ENCODE measurements at places on chromosomes 2 and 18.

DNA sequence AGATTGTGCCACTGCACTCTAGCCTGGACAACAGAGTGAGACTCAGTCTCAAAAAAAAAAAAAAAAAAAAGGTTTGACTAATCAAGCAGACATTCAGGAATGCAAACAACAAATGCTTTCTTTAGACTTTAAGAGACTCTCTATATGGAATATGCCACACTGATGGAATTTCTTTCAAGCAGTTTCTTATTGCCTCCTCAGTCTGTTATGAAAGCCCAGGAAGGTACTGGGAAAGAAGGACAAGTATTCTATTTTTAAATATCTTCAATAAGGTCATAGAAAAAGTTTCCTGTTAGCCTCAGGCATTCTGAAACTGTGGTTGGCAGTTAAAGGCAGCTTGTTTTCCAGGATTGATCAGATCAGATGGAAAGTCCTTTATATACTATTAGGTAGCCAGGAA is 241.6 kb downstream of the PIK3C3 start:
- DNase-seq: no peak

GRCh38 chr2:69617744-69618143 is 25.8 kb downstream of the AAK1 start:
- no peak for DNase-seq

DNA sequence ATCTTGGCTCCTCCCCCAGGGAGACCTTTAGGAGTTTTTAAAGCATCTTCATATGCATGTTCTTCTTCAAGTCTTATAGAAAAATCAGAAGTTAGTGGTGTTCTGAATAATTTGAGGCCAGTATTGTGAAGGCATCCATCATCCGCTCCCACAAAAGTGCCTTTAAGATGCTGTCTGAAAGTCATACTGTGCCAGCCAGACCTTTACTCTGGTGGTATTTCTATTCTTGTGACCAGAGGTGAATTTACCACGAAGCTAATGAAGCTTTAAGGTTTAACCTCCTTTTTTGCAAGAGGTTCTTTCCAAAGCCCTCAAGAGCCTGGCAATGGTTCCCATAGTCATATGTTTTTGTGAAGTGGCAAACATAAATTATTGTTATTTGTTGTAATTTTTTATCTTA is 54.3 kb downstream of the SLC40A1 start:
- DNase-seq: no peak

DNA sequence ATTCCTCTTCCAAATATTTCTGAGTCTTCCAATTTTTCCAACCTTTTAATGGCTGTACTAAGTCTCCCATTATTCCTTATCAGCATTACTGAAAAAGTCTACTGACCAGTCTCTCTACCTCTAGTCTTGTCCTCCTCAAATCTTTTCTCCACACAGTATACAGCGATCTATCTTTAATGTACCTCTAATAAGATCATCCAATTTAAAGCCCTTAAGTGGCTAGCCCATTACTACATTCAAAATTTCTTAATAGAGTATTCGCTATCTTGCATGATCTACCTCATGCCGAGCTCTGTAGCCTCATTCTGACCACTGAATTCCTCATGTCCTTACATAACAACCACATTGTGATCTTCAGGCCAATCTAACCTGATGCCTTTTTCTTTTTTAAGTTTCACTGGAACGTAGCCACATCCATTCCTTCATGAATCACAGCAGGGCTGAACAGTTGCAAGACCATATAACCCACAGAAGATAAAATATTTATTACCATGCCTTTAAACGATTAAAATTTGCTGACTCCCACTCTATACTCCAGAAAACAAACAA is 57.9 kb downstream of the SLC66A3 start:
- DNase-seq: no peak

GRCh38 chr2:74847070-74847858 is 13.3 kb downstream of the HK2 start:
- DNase-seq: no peak

DNA sequence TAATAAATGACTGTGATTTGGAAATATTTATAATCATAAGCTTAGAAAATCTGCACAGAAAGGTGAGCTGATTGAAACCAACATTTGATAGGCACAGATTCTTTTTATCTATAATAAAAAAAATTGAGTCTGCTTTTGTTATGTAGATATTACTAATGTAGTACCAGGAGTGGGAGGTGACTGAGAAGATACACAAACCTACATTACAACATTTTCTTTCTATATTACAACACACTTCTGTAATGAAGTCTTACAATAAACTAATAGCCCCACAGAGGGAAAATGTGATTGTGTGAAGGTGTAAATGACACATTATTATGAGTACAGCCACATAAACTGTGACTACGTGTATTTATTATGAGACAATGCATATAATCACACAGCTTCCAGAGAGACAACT is 241.6 kb downstream of the PIEZO2 start:
- DNase-seq: no peak

DNA sequence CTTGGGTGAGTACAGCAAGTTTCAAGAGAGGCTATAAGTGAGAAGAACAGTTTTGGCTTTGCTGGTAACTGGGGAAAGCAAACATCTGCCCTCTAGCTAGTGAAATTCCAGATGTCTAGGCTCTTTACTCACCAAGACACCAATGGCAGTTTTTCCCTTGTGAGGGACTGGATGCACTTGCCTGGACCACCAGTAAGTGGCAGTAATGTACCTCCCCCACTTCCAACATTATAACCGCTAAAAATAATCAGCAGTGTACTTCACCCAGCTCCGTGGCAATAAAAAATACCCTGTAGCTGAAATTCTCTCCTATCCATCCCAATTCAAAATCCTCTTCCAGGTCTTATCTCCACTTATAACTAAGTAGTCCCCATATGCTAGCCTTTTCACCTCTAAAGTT is 383.9 kb downstream of the ARHGAP15 start:
- no peak for DNase-seq

DNA sequence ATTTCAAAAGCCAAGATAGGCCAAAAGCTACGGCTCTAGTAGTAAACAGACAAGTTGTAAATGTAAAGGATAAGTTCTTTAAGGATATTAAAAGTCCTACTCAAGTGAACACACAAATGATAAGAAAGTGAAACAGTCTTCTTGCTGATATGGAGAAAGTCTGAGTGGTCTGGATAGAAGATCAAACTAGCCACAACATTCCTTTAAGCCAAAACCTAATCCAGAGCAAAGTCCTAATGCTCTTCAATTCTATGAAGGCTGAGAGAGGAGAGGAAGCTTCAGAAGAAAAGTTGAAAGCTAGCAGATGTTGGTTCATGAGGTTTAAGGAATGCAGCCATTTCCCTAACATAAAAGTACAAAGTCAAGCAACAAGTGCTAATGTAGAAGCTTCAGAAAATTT is 111.7 kb upstream of the ZEB2 start:
- no peak for DNase-seq

- no peak for DNase-seq
These were observed 230.1 kb downstream of the ALPK2 start for GRCh38 chr18:58398648-58399398.

- no peak for DNase-seq
These were observed 67.2 kb upstream of the SMAD7 start for GRCh38 chr18:49017813-49018553.

GRCh38 chr2:54483426-54483825 is 27.3 kb downstream of the SPTBN1 start:
- no peak for DNase-seq

DNA sequence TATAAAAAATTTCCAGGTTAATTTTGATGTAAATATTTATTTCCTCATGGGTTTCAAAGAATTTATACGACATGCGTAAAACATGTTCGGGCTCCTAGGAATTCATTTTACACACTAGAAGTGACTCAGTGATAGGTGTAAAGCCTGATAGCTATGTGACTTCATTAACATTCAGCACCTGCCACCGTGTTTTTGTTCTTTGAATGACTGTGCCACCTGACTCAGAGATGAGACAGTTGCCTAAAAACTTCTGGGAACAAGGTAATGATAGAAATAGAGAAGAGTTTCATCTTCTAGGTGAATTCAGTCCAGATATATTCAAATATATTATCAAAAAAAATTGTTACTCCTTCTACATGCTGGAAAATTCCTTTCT is 10.0 kb downstream of the IL1R2 start:
- DNase-seq: no peak

GRCh38 chr2:120908314-120908975 is 172.8 kb downstream of the GLI2 start:
- DNase-seq: no peak

DNA sequence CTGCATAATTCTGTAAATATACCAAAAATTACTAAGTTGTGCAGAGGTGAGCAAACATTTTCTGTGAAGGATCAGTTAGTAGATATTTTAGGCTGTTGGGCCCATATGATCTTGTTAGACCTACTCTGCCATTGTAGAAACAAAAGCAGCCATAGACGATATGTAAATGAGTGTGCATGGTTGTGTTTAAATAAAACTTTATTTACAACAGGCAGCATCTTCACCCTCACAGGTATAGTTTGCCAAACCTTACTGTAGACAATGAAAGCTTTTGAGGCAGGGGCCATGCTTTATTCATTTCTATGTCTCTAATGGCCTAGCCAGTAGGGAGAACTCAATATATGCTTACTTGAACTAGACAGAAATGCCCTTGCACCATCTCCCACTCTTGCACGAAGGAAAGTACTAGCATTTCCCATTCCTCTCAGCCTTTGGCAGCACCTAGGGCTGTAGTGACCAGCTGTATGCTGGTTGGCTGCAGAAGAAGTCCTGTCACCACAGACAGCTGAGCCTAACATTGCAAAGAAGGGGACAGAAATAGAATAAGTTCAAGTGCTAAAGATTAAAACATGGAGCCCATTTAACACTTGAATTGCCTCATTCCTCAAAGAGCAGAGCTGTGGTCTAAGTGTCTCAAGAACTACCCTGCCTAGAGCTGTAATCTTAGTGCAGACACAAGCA is 305.1 kb upstream of the MGAT5 start:
- DNase-seq: no peak

DNA sequence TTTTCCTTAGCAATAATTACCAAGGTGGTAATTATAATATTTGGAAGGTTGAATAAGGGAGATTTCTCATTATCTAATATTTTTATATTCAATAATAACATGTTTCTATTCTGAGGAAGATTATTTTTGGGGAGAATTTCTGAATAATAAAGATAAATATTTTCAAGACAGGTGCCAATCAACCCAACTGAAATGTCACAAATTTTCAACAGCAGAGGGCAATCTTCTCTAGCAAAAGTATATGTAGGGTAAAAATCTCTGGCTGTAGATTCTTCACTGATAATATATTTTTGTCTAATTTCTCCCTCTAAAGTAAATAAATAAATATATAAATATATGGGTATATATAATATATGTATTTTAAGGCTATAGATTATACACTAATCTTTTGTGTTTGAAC is 1187.2 kb upstream of the CRIM1 start:
- DNase-seq: no peak

DNA sequence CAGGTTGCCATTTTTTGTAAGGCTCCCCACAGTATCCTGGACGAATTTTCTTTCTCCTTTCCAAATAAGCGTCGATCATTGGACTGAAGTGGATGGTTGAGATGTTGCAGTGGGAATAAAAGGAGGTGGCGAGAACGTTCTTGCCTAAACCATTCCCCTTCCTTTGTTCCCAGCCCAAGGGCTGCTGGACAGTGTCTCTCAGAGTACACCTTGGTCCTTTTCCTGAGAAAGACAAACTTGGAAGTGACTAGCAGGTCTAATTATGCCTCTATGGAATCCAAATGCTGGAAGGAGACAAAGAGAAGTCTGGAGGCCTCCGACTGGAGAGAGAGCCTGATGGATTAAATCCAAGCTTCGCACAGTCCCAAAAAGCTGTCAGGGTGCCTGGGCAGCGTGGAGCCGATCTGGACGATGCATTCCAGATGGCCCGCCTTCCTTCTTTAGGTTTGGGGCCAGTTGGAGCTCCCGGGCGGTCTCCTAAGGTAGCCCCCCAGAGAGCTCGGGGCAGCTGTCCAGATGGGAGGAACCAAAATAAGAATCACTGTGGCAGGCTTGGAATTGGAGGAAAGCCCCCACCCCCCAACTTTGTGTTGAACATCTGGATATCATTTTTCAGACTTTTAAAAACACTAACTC is 186.8 kb downstream of the TMEM247 start:
- DNase-seq: no peak

DNA sequence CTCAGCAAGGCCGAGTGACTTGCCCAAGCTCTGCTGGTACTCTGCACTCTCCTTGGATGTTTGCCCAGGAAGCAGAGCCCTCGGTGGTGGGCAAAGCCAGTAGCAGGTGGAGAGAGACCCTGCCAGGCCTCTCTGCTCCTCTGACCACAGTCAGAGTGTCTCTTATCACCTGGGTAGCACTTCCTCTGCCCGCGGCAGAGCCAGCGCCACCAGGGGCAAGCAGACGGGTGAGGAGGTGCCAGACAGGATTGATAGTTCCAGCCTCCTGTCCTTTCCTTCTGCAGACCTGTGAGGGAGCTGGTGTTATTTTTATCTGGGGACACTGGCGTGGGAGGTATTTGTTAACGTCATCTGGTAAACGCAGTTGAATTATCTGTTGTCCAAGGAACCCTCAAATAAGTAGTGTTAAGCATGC is 152.9 kb downstream of the SMAD7 start:
- no peak for DNase-seq

DNA sequence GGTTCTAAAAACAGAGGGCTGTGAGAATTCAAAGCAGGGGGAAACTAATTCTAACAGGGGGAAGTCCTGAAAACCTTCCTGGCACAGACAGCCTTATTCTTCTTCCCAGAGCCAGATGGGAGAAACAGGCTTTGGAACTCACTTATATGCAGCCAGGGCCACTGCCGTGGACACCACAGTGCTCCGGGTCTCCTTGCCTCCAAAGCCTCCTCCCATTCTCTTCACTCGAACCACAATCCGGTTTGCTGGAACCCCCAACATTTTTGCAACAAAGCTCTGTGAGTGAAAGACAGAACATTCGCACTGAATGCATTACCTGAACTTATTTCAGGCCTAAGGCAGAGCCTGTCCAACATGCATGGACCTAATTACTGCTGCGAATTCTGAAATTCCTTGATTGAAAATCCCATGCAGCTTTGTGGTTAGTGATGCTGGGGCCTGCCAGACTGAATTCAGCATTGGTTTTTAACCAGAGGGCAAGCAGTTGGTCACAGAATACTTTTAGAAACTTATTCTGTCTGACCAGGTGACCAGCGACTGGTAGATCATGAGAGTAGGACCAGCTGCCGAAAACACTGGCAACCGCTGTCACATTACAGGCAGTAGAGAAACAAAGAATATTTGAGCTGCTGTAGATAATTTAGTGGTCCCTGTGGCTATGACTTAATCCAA is 48.6 kb downstream of the XDH start:
- DNase-seq: no peak

DNA sequence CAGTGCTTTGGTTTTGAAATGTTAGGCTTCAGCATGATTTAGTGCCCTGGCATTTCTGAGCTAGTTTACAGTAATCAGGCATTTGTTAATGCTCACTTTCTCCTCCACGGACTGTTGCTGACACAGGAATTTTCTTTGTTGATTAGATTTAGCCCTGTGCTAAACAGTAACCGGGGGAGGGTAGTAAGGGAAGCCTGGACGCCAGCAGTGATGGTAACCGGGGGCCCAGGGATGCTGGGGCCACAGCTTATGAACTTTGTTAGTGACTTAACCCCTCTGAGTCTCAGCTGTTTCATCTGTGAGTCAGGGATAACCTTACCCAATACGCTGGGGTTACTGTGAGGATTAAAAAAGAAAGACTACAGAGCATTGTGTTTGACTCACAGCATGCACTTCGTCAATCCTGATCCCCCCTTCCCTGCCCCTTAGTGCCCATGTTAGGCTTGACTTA is 33.5 kb downstream of the KLHL29 start:
- DNase-seq: no peak

- DNase-seq: no peak
These were observed 46.8 kb upstream of the PXDN start for GRCh38 chr2:1791006-1791605.

GRCh38 chr18:25237571-25238267 is 114.2 kb downstream of the ZNF521 start:
- no peak for DNase-seq

Measured in stimulated activated CD8-positive, alpha-beta memory T cell treated with anti-CD3 and anti-CD28 coated beads, Interleukin-2, amount 100 ng/mL, for 1 hour (primary cell).